ENCODE measurements at places on chromosomes 7 and 10.
A peak's percentile ranks its signal among the peaks of the same experiment; 100 is the strongest.

DNA sequence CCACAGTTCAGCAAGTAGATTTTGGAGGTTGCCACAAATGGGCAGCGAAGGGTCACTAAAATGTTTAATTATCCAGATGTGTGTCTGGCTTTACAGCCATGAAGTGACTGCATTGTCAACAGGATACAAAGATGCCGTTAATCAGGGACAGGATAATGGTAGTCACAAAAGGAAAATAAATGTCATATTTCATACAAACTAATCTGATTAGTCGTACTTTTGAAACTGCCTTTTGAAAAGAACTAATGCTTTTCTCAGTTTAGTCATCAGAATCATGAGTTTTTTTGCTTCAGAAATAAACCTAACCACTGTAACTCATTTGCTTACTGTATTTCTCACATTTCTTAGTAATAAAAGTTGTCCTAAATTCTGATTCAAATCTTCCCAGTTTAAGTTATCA, 22.2 kb upstream of the WNT16 start:
- DNase-seq = no peak

GRCh38 chr7:12970626-12971025, 283.2 kb downstream of the ARL4A start:
- no peak for DNase-seq

- no peak for DNase-seq
These were observed 105.0 kb upstream of the KLF6 start for GRCh38 chr10:3889961-3890522.

GRCh38 chr7:133412942-133413341, 160.1 kb downstream of the EXOC4 start:
- DNase-seq = no peak

GRCh38 chr10:12592967-12593366, 243.6 kb downstream of the CAMK1D start:
- DNase-seq = peak; percentile 11

Measured in fibroblast of lung (primary cell).